Tibial nerve (tissue), 4 donors: ENCODE measurements at places on chromosomes 5 and 9.

DNA sequence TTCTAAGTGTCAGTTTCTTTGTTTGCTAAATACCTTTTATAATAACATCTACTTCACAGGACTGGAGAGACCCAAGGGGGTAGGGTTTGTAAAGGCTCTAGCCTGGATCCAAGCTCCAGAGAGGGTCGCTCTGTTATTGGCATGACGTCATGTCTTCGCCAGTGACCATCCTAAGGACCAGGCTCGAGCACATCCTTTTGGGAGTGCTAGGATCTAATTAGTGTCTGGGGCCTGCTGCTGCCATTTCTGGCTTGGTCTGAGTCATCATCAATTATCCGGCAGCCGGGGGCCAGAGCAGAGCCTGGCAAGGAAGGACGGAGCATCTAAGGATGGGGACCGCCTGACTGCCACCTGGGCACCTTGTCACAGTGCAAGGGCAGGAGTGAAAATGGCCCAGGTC is 153.0 kb downstream of the NSG2 start:
- no peak for DNase-seq

DNA sequence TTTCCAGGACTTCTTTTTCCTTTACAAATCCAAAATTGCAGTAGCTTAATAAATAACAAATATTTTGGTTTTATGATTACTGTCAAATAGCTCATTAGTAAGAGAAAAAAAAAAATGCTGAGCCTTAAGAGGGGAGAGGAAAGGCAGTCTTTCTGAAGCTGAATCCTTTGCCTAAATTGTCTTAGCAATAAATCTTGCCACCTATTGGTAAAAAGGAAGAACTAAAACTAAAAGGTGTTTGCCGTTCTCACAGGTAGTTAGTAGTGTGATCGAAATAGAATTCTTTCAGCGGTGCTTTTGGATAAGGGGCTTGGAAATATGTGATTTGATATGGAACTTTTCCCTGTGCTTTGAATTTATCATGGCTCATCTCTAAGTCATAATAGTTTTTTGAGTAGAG is 31.2 kb downstream of the PIK3R1 start:
- DNase-seq = no peak

GRCh38 chr5:88682881-88683361 is 200.1 kb downstream of the MEF2C start:
- DNase-seq = no peak

DNA sequence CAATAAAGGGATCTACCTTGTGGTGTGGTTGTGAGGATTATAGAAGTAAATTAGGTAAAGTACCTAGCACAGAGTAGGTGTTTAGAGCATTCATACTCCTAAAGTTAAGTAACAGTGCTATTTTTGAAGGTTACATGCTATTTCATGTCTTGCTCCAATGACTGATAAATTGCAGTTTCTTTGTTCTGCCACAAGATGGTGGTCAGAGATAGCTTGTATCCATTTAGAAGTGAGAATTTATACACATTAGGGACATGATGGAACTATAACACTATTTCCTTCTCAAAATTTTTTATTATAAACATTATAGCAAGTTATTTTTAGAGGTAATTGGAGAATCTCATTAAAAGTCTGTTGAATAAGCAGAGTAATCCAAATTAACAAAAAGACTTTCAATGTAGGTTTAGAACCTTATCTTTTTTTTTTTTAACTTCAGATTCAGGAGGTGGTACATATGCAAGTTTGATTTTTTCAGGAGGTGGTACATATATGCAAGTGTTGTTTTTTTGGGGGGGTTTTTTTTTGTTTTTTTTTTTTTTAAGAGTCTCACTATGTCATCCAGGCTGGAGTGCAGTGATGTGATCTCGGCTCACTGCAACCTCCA is 17.1 kb downstream of the MTREX start:
- no peak for DNase-seq

GRCh38 chr5:27472871-27473270 is 434.5 kb upstream of the CDH9 start:
- no peak for DNase-seq

- DNase-seq = no peak
Observed at GRCh38 chr9:92665836-92666235, 4.1 kb downstream of the IPPK start.

DNA sequence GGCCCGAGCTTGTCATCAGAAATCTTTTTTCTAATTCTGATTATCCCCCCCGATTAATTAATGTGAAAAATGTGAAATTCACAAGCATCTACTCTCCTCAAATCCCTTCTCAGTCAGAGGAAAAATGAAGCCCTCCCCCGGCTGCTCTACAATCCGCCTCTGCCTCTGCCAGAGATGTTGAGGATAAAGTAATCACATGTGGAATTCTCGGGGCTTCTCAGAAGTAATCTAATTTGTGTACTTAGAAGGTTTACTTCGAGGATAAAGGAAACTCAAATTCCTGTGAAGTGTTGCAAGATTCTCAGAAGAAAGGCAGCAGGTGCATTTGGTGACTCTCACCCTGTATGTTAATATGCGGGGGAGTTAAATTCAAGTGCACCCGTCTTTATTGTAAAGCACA is 726.1 kb upstream of the ADAMTS16 start:
- DNase-seq = no peak

DNA sequence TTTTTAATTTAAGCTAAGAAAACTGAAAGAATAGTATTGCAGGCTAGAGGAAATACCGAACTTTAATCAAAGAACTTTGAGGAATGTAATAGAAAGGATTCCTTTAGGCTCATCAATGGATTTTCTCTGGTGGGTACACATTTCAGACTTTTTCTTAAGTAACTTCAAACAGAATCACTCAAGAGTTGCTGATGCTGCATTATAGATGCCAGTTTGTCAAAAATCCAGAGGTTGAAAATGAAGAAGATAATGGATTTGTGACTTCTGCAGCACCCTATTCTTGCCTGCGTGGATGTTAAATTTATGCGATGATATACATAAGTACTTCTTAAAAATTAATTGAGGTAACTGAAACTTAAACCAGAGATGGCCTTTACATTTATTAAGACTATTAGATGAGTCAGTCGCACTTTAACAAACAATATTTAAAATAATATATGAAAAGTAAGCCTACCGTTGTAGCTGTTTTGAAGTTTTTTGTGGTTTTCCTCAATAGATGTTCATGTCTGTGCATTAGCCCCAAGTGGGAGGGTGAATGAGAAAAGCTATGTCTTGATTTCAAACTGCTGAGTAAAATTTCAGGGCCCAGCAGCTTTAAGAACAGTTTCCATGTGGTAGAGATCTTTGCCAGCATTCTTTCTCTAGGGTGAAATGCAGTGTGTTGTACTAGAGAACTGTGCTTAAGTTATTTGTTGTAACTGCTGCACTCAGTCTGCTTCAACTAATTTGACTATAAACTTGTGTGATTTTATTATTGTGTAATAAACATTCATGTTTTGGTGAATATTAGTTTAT is at the start of gene OGN:
TSS of gene OGN (minus strand) at position 537 of the 795 bp plus-strand sequence. CDS start 1,171 bp downstream, outside the sequence.
- DNase-seq = no peak

- DNase-seq = no peak
Observed at GRCh38 chr9:118367383-118367782, 663.2 kb downstream of the TLR4 start.

GRCh38 chr9:126401107-126401506 is 74.5 kb downstream of the MVB12B start:
- no peak for DNase-seq

DNA sequence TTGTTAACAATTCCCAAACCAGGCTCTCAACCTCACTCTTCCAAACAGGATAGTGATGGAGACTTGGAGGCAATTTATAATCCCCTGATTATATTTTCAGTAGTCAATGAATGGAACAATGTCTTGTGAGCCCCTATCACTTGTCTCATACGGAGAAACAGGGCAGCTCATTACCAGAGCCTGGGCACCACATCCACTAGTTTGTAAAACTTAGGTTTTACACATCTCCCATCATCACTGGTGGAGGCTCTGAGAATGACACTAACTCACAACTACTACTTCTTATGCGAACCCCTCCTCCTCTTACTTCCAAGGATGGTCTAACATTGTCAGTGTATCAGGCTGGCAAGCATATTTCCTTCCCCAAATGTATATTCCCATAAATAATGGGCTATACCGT is 253.7 kb downstream of the EPB41L4A start:
- no peak for DNase-seq

- DNase-seq = no peak
Observed at GRCh38 chr5:1314564-1314982, 19.7 kb upstream of the TERT start.

- DNase-seq = no peak
Observed at GRCh38 chr9:129867136-129868022, 32.1 kb downstream of the USP20 start.

DNA sequence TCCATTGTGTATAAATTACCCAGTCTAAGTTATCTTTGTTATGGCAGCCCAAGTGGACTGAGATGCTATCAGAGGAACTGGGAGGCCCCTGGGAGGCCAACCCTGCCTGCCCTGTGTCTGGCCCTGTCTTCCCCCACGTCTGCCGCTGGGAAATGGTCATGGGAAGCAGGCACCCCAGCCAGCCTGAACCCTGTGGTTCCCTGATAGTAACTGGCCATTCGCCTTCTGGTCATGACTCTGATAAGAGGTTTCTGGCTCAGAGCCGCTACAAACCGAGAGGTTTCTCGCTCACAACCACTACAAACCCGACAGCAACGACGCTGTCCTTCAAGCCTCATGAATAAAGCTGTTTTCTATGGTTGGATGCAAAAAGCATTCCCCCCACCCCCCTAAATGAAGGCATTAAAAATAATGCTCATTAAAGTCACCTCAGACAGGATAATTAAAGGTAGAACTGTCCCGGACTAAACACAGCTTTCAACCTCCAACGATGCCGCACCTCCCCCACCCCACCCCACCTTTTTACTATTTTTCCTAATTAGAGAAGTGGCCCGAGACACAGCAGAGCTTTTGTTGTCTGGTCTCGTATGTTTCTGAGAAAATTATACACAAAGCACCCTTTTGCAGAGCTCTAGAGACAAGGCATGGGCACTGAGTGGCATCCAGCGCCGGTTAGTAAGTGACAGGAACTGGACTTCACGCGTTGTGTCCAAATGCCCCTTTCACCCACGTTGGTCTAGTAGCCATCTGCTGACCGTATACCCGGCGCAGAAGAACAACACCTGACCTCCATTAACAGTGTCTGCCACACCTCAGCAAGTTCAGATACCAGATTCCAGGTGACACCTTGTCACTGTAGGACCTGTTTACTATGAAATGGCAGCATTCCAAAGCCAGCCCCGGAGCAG is 140.8 kb downstream of the COL23A1 start:
- no peak for DNase-seq

DNA sequence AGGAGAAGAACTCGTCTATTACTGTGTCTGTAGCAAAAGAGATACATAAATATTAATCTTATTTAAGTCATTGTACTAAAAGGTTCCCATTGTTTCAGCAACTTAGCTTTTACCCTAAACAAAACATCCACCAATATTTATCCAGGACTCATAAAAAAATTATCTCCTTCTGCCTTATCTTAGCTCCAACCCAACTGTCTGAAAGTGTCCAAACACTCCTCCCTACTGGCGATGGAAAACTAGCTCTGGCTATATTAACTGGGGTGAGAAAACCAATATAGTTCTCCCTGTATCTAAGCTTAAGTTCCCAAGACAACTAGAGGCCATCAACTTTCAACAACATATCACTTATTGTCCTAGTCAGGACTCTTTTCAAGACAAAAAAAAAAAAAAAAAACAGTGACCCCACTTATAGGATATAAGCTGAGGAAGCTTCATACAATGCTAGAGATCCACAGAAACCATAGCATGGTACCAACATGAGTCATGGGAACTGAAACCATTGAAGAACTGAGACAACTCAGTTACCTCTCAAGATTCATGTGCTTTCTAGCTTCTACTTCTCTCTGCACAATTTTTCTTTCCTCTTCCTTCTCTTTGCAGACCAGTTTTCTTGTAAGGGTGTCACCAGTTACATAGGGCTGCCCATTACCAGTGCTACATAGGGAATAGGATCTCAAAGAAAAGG is 150.7 kb upstream of the RASA1 start:
- no peak for DNase-seq

DNA sequence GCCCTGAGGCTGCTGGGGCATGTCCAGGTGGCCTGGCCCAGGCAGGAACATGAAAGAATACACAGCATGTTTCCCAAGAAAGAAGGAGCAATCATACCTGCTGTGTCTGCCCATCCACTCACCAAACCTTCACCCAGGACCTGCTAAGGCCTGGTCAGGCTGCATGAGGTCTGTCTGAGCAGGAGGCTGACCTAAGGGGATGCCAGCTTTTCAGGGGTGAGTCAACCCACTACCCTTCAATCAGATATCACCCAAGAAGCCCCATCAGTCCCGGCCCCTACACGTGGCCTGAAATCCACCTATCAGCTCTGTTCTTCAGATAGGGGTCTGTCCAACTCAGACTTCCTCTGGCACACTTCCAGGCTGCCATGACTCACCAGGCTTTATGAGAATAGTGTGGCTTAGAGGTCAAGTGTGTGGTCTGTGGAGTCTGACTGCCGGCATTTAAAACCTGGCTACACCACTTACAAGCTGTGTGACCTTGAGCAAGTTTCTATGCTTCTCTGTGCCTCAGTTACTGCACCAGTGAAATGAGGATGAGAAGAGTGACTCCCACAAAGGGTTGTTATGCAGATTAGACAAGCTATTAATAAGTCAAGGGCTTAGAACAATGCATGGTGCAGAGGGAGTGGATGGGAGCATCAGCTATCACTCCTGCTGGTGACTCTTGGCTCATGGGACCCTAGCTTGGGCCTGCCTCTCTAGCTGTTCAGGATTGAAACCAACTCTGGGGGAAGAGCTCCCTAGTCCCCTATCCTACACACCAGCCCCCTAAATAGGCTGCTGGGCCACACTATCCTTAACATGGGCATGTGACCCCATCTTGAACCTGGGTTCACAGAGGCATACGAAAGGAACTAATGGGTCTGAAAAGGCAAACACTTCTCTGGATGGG is 130.3 kb downstream of the PAX5 start:
- no peak for DNase-seq

GRCh38 chr9:110828264-110828663 is 159.7 kb downstream of the MUSK start:
- DNase-seq = peak; percentile 75

DNA sequence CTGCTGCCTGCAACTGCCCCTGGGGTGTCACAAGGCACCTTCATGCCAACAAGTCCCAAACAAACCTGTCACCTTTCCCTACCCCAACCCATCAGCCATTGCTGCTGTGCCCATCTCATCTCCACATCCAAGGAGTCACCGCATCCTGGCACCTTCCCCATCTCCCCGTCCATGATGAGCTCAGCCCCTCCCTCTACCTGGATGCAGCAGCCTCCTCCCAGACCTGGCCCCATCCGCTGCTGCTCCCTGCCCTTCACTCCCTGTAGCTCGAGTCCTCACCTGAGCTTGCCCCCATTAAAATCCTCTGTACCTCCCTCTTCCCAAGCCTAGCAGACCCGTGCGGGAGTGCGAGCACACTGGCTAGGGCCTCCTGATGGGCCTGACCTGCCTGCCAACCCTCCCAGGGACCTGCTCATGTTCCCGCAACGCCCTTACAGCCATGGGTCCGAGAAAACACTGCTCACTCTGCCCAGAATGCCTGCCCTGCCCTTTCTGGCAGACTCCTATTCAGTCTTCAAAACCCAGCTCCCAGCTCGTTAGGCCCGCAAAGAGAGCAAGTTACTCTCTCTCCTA is 110.6 kb downstream of the ADAMTS2 start:
- DNase-seq = no peak

GRCh38 chr9:98045234-98046179 is 11.0 kb upstream of the NANS start:
- DNase-seq = no peak
